ENCODE measurements at places on chromosomes 11 and 22. TPM values are rescaled to one million over a fixed set of nuclear protein-coding genes. Genes with fewer than 3 reads are reported as not detected.

The GGTLC2 gene
- not detected for polyA plus RNA-seq

The OR52I2 gene
- polyA plus RNA-seq: not detected

The SERPING1 gene
- 672 TPM for polyA plus RNA-seq

The LRRC56 gene
- polyA plus RNA-seq: 1.5 TPM

The PANX2 gene
- 0.36 TPM for polyA plus RNA-seq

The CCDC87 gene
- polyA plus RNA-seq: 0.04 TPM

The TUB gene
- polyA plus RNA-seq: 16.1 TPM

The OR10G8 gene
- not detected for polyA plus RNA-seq

The TIMM10B gene
- 27.1 TPM for polyA plus RNA-seq

The MYOD1 gene
- not detected for polyA plus RNA-seq

The OR10S1 gene
- not detected for polyA plus RNA-seq

The C11orf42 gene
- not detected for polyA plus RNA-seq

The SMPD1 gene
- 19.9 TPM for polyA plus RNA-seq

The OR9G4 gene
- polyA plus RNA-seq: not detected

The CST6 gene
- 0.84 TPM for polyA plus RNA-seq

The ARFGAP2 gene
- 79.0 TPM for polyA plus RNA-seq

The DEUP1 gene
- polyA plus RNA-seq: not detected

The PRAME gene
- 0.10 TPM for polyA plus RNA-seq

The CCDC73 gene
- 0.11 TPM for polyA plus RNA-seq

The APIP gene
- polyA plus RNA-seq: 38.5 TPM

The HORMAD2 gene
- 0.03 TPM for polyA plus RNA-seq

The C11orf16 gene
- not detected for polyA plus RNA-seq

The MUC5AC gene
- polyA plus RNA-seq: 24.5 TPM

The PDE2A gene
- polyA plus RNA-seq: 84.8 TPM

The FOLR3 gene
- 3.2 TPM for polyA plus RNA-seq

The SLC43A1 gene
- polyA plus RNA-seq: 155 TPM

Measured in adipose tissue (tissue), 3 donors.